ENCODE measurements at places on chromosomes 12 and 14. TPM values are rescaled to one million over a fixed set of nuclear protein-coding genes. Genes with fewer than 3 reads are reported as not detected.

DNA sequence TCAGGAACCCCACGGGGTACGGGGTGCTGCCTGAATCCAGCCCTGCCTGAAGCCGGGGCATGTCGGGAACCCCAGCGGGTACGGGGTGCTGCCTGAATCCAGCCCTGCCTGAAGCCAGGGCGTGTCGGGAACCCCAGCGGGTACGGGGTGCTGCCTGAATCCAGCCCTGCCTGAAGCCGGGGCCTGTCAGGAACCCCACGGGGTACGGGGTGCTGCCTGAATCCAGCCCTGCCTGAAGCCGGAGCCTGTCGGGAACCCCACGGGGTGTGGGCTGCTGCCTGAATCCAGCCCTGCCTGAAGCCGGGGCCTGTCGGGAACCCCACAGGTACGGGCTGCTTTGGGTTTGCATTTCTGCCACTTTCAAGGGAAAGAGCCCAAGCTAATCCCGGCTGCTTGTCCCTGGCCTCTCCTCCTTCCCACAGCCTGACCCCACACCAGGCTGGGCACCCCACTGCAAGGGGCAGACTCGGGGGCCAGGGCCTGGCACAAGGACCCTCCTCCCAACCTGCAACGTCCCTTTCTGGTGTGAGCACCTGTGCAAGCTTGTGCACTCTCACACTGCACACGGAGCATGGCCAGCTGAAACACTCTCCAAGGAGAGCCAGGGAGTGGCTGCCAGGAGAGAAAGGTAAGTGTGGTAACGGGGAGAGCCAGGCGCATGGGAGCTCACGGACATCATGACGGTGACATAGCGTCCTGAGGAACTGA, 5.6 kb upstream of the FBRSL1 start:
- DNase-seq = no peak

DNA sequence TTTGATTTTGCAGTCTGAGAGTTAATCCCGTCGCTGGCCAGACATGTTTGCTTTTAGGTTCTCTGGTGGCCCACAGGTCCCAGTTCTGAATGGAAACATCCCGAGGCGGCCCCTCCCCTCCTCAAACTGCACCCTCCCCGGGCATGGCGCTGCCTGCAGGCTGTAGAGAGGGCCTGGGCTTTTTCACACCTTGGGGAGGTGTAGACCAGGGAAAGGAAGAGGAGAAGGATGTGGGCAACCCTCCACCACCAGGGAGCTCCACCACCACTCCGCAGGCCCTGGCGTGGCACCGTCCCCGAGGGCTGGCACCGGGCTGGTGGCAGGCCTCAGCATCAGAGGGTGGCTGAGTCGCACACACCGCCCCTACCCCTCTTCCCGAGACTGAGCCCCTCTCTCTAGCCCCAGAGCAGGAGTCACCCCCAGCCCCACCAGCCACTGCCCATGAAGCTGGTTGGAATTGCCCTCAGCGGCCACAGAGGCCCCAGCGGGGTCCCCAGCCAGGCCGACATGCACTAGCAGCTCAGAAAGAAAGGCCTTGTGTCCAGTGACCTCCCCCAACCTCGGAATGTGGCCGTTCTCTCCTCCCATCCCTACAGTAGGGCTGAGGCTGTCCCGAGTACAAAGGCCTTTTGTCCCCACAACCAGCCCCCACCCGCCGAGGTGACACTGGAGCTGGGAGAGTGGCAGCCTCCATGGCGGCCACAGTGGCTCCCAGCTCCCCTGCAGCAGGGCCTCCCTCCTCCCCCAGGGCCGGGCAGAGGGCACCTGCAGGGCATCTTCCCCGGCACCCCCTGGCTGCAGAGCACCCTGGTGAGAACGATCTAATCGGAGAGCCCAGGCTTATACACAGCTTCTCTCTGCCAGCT, 23.5 kb upstream of the INF2 start:
- peak; percentile 66 for DNase-seq

GRCh38 chr12:104733717-104734175, 224.3 kb downstream of the SLC41A2 start:
- DNase-seq = no peak

GRCh38 chr12:111822886-111823285, 19.1 kb upstream of the MAPKAPK5 start:
- DNase-seq = no peak

DNA sequence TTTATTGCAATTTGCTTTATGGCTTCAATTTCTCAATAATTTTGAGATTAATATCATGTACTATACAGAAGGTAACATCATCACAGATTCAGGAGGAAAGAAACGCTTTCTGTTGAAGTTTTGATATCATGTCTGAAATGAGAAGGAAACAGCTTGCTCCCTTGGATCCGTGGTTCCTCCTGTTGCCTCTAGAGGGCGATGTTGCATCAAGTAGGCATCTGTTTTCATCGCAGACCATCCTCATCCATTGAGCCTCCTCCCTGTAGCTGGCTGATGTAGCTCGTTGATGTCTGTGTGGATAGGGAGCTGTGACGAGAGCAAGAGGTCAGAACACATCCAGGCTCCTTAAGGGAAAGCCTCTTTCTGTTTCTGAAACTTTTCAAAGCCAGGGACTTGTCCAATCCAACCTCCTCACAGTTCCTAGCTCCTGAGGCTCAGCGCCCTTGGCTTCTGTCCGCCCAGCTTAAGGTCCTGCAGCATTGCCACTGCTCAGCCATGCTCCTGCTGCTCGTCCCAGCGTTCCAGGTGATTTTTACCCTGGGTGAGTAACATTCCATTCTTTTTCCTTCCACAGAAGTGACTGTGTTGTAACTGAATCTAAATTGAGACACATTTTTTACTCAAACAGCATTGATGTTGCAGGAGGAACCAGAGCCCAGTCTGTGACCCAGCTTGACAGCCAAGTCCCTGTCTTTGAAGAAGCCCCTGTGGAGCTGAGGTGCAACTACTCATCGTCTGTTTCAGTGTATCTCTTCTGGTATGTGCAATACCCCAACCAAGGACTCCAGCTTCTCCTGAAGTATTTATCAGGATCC, 304.8 kb upstream of the OR4E1 start:
- peak; percentile 46 for DNase-seq

DNA sequence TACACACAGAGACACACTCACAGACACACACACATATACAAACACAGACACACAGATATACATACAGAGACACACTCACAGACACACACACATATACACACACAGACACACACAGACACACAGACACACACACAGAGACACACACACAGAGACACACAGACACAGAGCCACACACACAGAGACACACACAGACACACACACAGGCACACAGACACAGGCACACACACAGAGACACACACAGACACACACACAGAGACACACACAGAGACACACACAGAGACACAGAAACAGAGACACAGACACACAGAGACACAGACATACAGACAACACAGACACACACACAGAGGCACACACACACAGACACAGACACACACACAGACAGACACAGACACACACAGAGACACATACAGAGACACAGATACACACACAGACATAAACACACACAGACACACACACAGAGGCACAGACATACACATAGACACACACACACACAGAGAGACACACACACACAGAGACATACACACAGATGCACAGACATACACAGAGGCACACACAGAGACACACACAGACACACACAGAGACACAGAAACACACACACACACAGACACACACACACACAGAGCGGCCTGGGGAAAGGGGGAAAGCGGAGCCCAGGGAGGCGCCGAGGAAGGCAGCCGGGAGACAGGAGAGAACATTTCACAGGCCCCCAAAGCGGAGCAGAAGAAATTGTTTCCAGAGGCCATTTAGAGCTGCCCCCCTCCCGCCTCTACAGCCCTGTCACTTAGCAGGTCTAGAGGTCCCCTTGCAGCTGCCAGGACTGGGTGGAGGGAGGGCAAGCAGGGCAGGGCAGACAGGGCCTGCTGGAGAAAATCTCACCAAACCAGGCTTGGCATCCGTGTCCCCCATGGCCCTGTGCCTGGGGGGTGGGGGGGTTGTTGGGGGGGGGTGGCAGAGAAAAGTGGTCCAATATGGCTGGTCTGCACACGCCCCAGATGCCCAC, 38.9 kb downstream of the SERPINA3 start:
- DNase-seq = no peak

- no peak for DNase-seq
Measured at GRCh38 chr12:58920961-58921861, 907 bp upstream of the LRIG3 start.

Gene SERPINA9
- total RNA-seq = not detected

Gene STXBP6
- total RNA-seq = 6.3 TPM

GRCh38 chr14:91755570-91756295, 23.8 kb upstream of the CATSPERB start:
- DNase-seq = no peak

GRCh38 chr12:108182096-108182495, 53.0 kb downstream of the WSCD2 start:
- no peak for DNase-seq

Gene RNF212B
- total RNA-seq = not detected

Gene GDF11
- 1.5 TPM for total RNA-seq

Gene CHST11
- 4.8 TPM for total RNA-seq

DNA sequence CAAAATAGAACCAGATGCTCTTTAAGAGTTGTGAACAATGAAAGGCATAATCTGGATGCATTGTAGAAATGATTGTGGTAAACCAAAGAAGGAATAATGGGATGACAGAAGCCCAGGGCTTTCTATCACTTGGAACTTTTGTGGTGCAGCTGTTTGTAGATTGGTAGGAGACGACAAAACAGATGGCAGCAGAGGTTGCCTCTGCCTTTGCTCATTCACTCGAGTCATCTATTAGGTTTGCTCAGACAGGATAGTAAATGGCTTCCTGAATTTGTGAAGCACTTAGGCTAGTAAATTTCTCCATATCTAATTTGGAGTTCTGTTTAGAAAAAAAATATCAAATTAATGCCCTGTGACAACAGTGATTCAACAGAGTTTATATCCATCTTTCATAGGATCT, 78.4 kb downstream of the FGD4 start:
- peak; percentile 25 for DNase-seq

DNA sequence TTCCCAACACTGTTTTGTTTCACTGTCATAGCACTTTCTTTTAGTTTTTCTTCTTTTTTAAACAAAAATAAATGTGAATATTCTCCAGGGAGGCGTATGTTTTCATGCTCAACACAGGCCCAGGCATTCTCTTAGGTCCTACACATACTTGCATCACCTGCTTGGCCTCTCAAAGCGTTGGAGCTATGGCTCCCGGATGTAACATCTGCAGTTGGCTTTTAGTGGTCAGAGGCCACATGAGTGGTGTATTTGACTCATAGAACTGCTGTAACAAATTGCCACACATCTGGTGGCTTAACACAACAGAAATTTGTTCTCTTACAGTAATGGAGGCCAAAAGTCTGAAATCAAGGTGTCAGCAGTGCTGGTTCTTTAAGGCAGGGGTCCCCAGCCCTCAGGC, 44.6 kb upstream of the VRK1 start:
- DNase-seq = no peak

DNA sequence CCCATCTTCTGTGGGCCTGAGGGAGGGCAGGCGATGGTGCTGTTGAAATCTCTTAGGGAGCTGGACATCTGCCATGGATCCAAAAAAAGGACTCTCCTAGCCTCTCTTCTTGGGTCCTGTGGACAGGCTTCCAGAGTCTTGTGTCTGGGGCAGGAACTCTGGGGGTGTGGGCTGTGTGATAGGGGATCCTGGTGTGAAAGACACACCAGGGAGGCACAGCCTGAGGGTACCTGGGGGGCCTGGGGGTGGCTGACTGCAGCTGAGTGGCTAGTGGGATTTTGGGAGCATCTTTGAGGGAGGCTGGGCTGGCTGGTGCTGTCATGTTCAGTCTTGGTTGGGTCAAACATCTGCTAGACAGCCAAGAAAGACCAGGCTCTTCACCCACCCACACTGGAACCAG, 1.8 kb upstream of the KRT83 start:
- DNase-seq = no peak

GRCh38 chr12:50276912-50277671, 6.2 kb downstream of the LIMA1 start:
- no peak for DNase-seq

Gene MYH6
- not detected for total RNA-seq

Gene TMEM106C
- total RNA-seq = 36.1 TPM

GRCh38 chr14:72111911-72112310, 179.7 kb downstream of the RGS6 start:
- no peak for DNase-seq

DNA sequence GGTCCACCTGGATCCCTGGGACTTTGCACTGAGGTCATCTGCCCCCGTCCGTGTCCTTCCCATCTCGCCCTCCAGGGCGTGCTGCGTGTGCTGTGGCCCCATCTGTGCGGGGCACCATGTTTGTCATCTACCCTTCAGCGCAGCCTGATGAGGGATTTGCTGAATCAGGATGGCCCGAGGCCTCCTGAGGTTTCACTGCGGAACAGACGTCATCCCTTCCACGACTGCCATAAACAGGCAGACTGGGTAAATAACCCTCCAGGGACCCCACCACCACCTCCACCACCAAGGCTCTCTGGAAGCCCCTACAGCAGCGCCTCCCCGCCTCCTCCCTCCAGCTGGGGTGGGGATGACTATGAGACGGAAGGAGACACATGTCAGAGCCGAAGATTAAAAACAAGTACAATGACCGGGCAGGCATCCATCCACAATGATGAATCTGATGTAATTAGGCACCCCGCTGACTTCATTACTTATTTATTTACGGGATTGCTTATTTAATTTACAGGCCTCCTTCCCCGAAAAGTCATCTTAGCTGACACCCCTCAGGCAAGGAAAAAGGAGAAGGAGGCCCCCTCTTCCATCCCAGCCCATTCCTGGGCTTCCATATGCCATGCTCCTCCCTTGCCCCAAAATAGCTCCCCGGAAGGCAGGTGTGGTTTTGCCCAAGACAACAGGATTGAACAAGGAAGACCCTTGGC, 39.4 kb downstream of the NCOR2 start:
- peak; percentile 68 for DNase-seq

- no peak for DNase-seq
Measured at GRCh38 chr14:96088481-96088880, 49.3 kb downstream of the C14orf132 start.

DNA sequence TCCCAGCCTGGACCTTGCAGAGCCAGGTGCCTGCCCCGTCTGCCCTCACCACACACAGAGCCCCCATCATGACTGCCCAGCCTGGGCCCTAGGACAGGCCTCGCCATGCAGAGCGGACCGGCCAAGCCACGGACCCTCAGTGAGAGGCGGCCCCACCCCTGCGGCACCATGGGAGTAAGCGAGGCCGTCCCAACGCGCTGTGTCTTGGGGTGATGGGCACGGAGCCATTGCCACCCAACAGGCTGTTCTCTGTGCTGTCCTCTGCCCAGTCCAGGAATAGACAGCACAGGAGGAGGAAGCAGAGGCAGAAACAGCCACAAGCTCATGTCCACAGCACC, 39.2 kb downstream of the GALNT9 start:
- no peak for DNase-seq
